Heart left ventricle (tissue), 16 donors: ENCODE measurements at places on chromosomes 3 and 15. TPM values are rescaled to one million over a fixed set of nuclear protein-coding genes. Genes with fewer than 3 reads are reported as not detected.
A peak's percentile ranks its signal among the peaks of the same experiment; 100 is the strongest.

Gene ADPRH
- 17.5 TPM for total RNA-seq

DNA sequence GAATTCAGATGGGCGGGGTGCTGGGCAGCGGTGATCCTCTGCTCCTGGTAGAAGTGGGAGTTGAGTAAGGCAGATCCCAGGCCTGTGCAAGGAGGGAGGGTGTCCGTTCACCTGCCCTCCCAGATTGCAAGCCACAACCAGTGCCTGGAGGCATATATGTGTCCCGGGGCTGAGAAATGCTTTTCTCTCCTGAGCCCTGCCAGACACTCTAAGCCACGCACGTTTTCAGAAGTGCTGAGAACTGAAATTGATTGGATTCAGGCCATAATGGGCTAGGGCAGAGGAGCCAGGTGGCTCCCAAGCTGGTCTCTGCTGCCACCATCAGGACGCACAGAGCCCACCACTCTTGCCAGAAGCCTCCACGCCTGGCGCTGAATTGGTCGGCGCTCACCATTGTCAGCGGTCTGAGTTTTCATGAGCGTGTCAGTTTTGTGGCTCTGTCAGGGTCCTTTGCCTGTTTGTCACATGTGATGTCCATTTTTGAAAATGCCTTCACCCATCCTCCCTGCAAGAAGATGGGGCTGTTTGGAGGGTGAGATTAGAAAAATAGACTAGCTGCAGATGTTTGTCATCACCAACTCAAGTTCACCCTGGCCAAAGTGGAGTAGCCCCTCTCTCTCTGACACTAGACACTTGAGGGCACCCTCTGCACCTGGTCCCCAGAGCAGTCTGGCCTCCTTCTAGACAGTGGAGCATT, 15.4 kb upstream of the BFSP2 start:
- H3K27me3 ChIP-seq = no peaks in the 10 kb centered on the region
- no peaks in the 10 kb centered on the region for H3K36me3 ChIP-seq
- peak; percentile 56 for DNase-seq
- no peak overlapping the region for H3K27ac ChIP-seq

GRCh38 chr3:16801698-16802097, 83.1 kb upstream of the PLCL2 start:
- H3K27me3 ChIP-seq = no peaks in the 10 kb centered on the region
- peaks cover 11% of the 10 kb centered on the region for H3K4me1 ChIP-seq
- no peaks in the 10 kb centered on the region for H3K36me3 ChIP-seq
- no peak overlapping the region for H3K4me3 ChIP-seq
- DNase-seq = no peak
- no peak overlapping the region for H3K27ac ChIP-seq

GRCh38 chr15:33142708-33143107, 51.8 kb downstream of the FMN1 start:
- no peaks in the 10 kb centered on the region for H3K27me3 ChIP-seq
- no peaks in the 10 kb centered on the region for H3K4me1 ChIP-seq
- no peak overlapping the region for H3K4me3 ChIP-seq

Gene CD276
- total RNA-seq = 74.1 TPM

- no peak overlapping the region for H3K4me3 ChIP-seq
- H3K36me3 ChIP-seq = peaks cover 63% of the 10 kb centered on the region
- H3K27ac ChIP-seq = no peak overlapping the region
- no peaks in the 10 kb centered on the region for H3K27me3 ChIP-seq
- no peaks in the 10 kb centered on the region for H3K4me1 ChIP-seq
Measured at GRCh38 chr3:182909318-182910040, 70.9 kb downstream of the DCUN1D1 start.

DNA sequence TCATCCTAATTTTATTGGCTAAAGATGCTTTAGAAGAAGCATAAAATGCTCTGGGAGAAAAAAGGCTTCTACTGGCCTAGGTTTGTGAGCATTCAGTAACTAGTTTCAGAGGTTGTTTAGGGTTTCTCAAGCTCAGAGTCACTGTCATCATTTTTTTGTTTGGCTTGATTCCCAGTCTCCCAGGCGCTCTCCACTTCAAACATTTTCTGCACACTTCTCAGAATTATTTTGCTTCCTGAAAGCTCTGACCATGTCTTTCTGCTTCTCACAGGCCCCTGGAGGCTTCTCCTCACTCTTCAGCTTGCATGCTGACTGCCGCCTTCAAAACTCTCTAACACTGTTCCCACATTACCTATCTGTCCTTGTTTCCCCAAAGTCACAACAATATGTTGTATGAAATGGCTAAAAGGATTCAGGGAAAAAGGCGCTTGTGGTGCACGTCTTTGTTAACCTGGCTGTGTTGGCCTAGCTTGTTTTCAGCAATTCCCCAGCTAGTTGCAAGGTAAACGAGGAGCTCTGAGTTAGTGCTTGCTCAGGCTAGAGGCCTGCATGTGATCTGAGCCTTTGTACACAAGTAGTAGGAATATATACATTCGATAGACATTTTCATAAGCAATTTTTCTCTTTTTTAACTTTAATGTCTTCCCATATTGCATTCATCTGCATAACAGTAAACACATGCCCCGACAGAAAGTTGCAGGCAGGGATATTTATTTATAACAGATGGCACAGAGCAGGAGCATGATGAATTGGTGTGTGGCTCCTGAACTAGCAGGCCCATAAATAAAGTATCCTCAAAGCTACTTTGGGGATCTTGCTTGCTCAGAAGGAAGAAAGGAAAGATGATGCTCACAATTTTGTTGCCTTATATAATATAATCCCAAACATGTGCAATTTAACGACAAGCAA, 129.2 kb upstream of the DPH6 start:
- no peak for DNase-seq
- peak overlapping the region; percentile 65 for H3K27ac ChIP-seq
- H3K4me1 ChIP-seq = peaks cover 46% of the 10 kb centered on the region
- no peak overlapping the region for H3K4me3 ChIP-seq
- no peaks in the 10 kb centered on the region for H3K36me3 ChIP-seq

- no peak overlapping the region for H3K4me3 ChIP-seq
- no peak for DNase-seq
- H3K27ac ChIP-seq = no peak overlapping the region
- H3K4me1 ChIP-seq = peaks cover 21% of the 10 kb centered on the region
- no peaks in the 10 kb centered on the region for H3K36me3 ChIP-seq
Measured at GRCh38 chr3:141858312-141858711, 18.1 kb upstream of the ATP1B3 start.

GRCh38 chr15:66865622-66866611, 163.9 kb downstream of the SMAD6 start:
- H3K4me1 ChIP-seq = peaks cover 6% of the 10 kb centered on the region
- H3K4me3 ChIP-seq = no peak overlapping the region
- H3K27ac ChIP-seq = no peak overlapping the region
- peak; percentile 62 for DNase-seq
- H3K36me3 ChIP-seq = no peaks in the 10 kb centered on the region
- no peaks in the 10 kb centered on the region for H3K27me3 ChIP-seq

Gene NR1I2
- total RNA-seq = 0.07 TPM

DNA sequence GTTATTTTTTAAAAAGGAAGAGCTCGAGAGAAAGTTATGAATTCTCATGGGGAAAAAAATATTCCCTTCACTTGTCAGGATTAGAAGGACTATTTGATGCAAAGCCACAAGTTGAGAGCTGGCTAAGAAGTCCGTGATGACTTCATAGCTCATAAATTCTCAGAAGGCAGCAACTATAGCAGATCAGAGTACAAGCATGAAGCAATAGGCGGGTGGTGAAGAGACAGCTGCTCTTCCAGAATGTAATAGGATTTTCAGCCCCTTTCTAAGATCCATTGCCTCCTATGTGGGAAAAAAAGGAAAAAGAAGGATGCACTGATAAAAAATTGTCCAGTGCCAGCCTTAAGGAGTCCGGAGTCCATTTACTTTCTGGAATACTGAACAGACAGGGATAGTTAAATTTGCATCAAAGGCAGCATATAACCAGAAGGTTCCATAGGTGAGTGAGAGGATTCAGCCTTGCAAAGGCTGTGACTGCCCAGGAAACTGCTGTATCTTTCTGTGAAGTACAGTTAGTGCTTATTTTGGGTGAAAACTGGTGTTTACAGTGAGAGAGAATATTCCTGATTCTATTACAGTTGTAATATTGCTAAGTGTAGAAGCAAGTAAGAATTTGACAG, 929.5 kb upstream of the ALCAM start:
- H3K36me3 ChIP-seq = no peaks in the 10 kb centered on the region
- DNase-seq = no peak
- no peaks in the 10 kb centered on the region for H3K27me3 ChIP-seq
- no peaks in the 10 kb centered on the region for H3K4me1 ChIP-seq
- H3K27ac ChIP-seq = no peak overlapping the region
- H3K4me3 ChIP-seq = no peak overlapping the region

DNA sequence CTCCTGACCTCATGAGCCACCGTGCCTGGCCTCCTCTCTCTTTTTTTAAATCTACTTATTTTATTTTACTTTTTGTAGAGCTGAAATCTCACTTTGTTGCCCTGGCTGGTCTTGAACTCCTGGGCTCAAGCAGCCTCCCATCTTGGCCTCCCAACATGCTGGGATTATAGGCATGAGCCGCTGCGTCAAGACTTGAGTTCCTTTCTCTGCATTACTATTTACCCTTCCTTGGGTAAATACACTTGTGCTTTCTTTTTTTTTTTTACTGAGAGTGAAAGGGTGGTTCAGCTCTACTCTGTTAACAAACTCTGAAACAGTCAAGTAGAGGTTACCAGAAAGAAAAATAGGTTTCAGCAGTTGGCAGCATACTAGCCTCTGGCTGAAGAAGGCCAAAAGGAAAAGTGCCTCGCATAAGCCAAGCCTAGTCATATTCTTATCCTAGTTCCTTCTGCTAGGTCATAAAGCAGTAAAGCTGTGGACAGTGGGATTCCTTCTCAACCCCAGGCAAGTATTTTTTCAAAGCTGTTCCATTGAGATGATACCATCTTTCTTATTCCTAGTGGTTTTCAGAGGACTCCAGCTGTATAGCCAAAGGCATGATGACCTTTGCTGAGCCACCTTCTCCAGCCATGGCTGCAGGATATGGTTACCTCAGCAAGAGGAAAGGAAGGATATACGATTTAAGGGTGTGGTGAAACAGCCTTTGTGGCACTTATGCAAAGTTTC, 135.1 kb downstream of the RBPMS2 start:
- H3K4me1 ChIP-seq = no peaks in the 10 kb centered on the region
- no peak for DNase-seq
- no peak overlapping the region for H3K27ac ChIP-seq
- H3K36me3 ChIP-seq = peaks cover 3% of the 10 kb centered on the region

Gene SLC12A1
- not detected for total RNA-seq

GRCh38 chr3:27675287-27675686, 46.8 kb downstream of the EOMES start:
- no peak overlapping the region for H3K27ac ChIP-seq
- DNase-seq = no peak
- peaks cover 4% of the 10 kb centered on the region for H3K4me1 ChIP-seq
- H3K27me3 ChIP-seq = no peaks in the 10 kb centered on the region
- H3K4me3 ChIP-seq = no peak overlapping the region
- H3K36me3 ChIP-seq = no peaks in the 10 kb centered on the region

GRCh38 chr3:56144805-56145204, 323.5 kb downstream of the ERC2 start:
- H3K36me3 ChIP-seq = no peaks in the 10 kb centered on the region
- no peak for DNase-seq
- no peaks in the 10 kb centered on the region for H3K27me3 ChIP-seq
- H3K4me1 ChIP-seq = no peaks in the 10 kb centered on the region
- no peak overlapping the region for H3K27ac ChIP-seq
- no peak overlapping the region for H3K4me3 ChIP-seq

DNA sequence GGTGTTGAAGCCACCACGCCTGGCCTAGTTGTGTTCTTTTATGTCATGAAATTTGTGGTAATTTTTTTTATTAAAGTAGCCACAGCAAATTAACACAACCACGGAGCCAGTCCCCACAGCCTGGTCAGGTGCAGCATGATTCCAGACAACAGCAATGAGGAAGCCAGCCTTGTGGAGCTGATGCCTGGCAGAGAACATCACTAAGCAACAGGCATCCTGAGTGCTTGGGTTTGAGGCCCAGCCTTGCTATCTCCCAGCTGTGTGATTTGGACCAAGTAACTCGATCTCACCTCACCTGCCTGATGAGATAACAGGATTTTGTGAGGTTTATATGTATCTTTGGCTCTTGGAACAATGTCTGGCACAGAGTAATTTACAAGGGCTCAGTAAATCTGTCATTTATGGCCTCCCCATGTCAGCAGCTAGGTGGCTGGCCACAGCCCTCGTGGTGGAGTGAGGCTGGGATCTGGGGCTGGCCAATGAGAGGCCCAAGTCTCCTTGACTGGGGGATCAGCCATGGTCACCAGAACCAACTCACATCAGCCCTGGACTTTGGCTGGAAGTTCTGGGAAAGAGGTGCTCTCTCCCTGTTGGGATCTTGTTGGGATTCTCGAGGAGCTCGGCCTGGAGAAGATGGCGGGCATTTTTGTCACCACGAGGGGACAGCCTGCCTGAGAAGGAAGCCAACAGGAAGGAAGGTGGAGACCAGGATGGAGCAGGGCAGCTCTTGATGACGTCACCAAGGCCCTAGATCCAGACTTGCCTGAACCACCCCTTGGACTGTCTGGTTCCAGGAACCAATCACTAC, 22.8 kb upstream of the FLNB start:
- no peaks in the 10 kb centered on the region for H3K36me3 ChIP-seq
- H3K4me3 ChIP-seq = no peak overlapping the region
- DNase-seq = no peak
- H3K27me3 ChIP-seq = no peaks in the 10 kb centered on the region
- H3K27ac ChIP-seq = no peak overlapping the region
- peaks cover 10% of the 10 kb centered on the region for H3K4me1 ChIP-seq

DNA sequence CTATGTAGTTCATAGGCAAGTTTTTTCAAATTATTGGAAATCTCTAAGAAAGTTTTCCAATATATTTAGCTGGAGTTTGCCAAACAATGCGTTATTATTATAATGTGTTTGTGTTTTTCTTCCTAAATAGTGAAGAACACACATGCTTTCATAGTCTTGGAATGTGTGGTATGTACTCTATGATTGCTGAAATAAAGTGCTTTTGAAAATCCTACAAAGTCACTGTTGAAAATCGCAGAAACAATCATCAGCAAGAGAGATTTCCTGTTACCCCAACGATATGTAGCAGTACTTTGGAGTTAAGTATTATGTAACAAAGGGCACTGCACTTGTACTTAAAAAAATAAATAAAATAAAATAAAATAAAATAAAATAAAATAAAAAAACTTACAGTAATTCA, 796.2 kb downstream of the NAALADL2 start:
- no peak overlapping the region for H3K27ac ChIP-seq
- DNase-seq = no peak
- no peaks in the 10 kb centered on the region for H3K4me1 ChIP-seq
- H3K27me3 ChIP-seq = no peaks in the 10 kb centered on the region
- no peak overlapping the region for H3K4me3 ChIP-seq
- H3K36me3 ChIP-seq = no peaks in the 10 kb centered on the region

Gene MITF
- total RNA-seq = 61.4 TPM

GRCh38 chr3:176274161-176274560, 923.1 kb downstream of the TBL1XR1 start:
- H3K4me1 ChIP-seq = no peaks in the 10 kb centered on the region
- H3K27ac ChIP-seq = no peak overlapping the region
- H3K4me3 ChIP-seq = no peak overlapping the region
- DNase-seq = no peak
- H3K36me3 ChIP-seq = no peaks in the 10 kb centered on the region

- H3K4me1 ChIP-seq = no peaks in the 10 kb centered on the region
- H3K27me3 ChIP-seq = no peaks in the 10 kb centered on the region
- no peaks in the 10 kb centered on the region for H3K36me3 ChIP-seq
- DNase-seq = peak; percentile 33
- H3K27ac ChIP-seq = no peak overlapping the region
- H3K4me3 ChIP-seq = no peak overlapping the region
Measured at GRCh38 chr15:94080416-94080815, 150.9 kb upstream of the MCTP2 start.

Gene GPR160
- 2.2 TPM for total RNA-seq
